ENCODE measurements at places on chromosomes 4 and X.

DNA sequence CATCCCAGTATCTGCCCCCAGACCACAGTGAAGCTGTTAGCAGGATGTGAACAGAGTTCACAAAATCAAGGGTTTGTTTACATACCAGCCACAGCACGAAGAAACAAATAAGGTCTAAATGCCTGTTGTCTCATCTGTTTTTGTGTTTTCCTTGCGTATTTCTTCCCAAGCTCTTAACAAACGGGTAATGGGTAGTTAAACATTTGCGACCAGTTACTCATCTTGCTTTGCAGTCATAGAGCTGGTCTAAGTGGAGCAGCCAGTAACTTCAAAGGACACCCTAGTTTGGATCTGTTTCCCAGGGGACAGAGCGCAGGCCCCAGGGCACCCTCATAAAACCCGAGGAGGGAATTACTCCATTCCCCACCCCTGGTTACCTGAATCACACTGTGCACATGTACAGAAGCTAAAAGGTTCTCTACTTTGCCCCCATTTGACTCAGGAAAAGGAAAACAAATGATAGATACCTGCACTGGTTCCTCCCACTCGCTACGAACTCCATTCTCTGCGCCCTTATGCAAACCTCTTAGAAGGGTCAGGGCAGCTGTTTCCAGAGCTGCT, 68.8 kb downstream of the MAML3 start:
- no peak for DNase-seq

- no peak for DNase-seq
Observed at GRCh38 chr4:2163311-2163821, 78.6 kb downstream of the HAUS3 start.

DNA sequence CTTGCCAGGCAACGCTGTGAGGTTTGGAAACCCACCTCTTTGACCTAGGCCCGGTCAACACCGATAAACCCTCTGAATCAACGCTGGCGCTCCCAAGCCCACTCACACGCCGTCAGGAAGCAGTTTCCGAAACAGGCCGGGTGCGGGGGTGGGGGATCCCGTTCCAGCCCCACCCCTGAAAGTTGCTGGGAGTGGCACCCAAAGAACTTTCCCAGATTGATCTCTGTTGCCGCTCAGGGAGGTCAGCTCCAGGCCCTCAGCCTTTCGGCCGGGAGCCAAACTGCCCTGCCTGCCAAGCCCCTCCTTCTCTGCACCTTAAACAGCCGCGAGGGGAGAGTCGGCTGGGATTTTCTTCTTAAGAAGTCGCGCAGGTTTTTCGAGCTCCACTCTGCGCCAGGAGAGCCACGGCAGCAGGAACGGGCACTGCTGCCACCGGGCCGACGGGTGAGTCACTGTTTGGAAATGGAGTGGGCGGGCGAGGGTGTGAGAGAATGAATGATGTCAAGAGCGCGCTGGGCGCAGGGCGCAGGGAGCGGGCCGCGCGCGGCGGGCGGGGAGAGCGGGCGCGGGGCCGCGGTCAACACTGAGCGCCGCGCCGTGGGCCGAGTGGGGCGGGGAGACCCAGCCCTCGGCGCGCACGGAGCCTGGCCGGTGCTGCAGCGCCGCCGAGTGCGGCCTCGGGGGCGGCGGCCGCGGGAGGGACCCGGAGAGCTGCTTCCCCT, at the start of gene SGMS2:
Gene SGMS2, plus strand, starts transcription at position 583 of the 722 bp plus-strand sequence. CDS start 70,622 bp downstream, outside the sequence.
- peak; percentile 41 for DNase-seq

GRCh38 chrX:86711531-86712180, 563.4 kb downstream of the DACH2 start:
- no peak for DNase-seq

GRCh38 chr4:181140037-181140603, 1103.1 kb upstream of the TENM3 start:
- DNase-seq: no peak

GRCh38 chr4:244471-244870, 60.8 kb downstream of the ZNF732 start:
- DNase-seq: no peak

DNA sequence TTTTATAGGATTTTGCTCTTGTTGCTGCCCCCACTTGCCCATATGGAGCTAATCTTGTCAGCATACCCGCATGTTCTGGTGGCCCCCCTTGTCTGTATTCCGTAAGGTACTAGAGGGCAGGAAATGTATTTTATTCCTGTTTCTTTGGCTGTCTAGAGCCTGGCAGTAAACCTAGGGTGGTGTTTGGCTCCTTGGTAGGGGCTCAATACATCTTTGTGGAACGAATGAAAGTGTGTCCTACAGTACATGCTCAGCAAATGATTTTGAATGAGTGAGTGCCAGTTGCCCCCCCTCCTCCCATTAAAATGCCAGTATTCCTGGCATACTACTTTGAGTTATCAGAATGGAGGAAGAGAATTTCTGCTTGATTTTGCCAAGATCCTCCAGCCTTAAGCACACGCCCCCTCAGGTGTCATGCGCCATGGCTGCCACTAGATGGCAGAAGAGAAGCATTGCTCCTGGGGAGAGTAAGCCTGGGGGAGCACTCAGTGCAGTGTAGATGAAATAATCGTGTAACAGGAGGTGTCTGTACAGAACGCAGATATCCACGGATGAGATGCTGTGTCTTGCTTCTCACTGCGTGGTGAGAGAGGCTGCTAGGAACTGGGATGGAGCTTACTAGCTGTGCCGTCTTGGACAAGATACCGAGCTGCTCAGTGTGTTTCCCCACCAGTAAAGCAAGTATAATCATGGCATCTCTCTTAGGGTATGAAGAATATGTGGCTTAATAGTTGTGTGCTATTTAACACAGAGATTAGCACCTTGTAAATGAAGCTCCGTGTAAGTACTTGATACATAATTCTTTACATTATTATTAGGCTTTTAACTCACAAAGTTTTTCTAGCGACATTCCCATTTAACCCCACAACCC, 17.2 kb upstream of the RNF212 start:
- DNase-seq: peak; percentile 22

DNA sequence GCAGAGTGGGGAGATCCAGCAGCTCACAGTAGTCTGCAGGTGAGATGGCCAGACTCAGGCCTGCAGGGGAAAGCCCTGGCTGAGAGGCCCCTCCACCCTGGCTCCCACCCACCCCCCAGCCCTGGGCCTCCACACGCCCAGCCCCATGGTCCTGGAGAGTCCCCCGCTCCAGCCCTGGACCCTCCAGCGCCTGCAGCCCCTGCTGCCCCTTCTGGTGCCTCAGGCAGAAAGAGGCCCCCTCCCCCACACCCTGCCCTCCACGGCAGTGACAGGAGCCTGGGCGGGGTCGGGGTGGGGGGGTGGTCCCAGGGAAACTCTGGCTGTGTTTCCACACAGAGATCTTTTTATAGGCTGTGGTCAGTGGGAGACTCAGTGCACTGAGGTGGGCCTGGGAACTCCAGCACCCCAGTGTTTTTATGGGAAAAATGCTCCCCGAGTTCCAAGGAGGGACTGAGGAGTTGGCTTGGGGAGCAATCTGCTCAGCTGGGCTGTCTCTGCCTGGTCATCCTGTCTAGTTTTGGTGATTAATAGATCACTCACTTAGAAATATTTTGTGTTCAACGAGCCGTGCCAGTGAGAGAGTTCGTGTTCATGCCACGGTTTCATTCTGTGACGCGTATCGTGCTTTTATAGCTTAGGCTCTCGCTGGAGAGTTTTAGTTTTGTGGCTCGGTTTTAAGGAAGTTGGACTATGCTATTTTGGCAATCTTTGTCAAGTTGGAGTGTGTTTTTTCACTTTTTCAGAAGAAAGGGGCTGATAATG, 53.1 kb upstream of the HGFAC start:
- DNase-seq: peak; percentile 68

- DNase-seq: no peak
Observed at GRCh38 chrX:77398330-77398954, 48.7 kb upstream of the FGF16 start.

- DNase-seq: no peak
Observed at GRCh38 chr4:10019521-10020051, 1.7 kb downstream of the SLC2A9 start.

- no peak for DNase-seq
Observed at GRCh38 chrX:78945186-78945912, at the start of gene P2RY10. Gene P2RY10, plus strand, starts transcription at chrX:78945391. Its CDS starts 15,130 bp downstream, at chrX:78960521.

DNA sequence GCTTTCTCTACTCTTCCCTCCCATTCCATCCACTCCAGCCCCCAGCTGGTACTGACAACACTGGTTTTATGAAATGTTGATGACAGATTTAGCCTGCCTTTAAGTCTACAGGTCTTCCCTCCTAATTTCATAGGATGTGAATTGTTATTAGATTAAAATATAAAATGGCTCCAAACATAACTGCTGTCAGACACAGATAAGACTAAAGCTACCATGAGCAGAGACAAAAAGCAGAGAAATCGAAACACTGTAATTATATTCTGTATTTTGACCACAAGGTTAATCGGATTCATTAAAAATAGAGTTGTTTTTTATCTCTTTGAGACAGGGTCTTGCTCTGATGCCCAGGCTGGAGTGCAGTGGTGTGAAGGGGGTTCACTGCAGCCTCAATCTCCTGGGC, 28.3 kb downstream of the SEC24D start:
- DNase-seq: no peak

GRCh38 chr4:119794681-119795080, 166.1 kb upstream of the PDE5A start:
- DNase-seq: no peak

DNA sequence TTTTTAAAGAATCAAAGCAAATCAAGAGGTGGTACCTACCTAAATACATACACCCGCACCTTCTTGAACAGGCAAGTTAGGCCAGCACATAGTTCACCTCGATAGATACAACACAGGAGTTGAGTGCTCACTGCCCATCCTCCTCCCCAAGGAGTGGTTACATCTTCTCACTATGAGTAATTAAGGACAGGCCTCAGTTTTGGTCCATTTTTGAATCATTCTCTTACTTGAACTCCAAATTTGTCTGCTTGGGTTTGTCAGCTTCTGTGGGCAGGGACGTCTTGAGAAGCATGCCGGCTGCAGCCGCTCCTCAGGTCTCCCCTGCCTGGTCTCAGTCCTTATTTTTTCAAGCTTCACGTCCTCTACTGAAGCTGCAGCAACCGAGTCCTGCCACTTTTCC, 190.6 kb upstream of the RBPJ start:
- no peak for DNase-seq

GRCh38 chr4:78520808-78521226, 30.8 kb upstream of the ANXA3 start:
- DNase-seq: peak; percentile 25

- DNase-seq: no peak
Observed at GRCh38 chr4:15325987-15326386, 101.8 kb upstream of the C1QTNF7 start.

- peak; percentile 17 for DNase-seq
Observed at GRCh38 chr4:72567821-72568675, 973 bp downstream of the ADAMTS3 start.

GRCh38 chrX:71923516-71923915, 12.9 kb downstream of the NHSL2 start:
- no peak for DNase-seq

- DNase-seq: no peak
Observed at GRCh38 chrX:26411045-26411444, 195.1 kb downstream of the MAGEB5 start.

DNA sequence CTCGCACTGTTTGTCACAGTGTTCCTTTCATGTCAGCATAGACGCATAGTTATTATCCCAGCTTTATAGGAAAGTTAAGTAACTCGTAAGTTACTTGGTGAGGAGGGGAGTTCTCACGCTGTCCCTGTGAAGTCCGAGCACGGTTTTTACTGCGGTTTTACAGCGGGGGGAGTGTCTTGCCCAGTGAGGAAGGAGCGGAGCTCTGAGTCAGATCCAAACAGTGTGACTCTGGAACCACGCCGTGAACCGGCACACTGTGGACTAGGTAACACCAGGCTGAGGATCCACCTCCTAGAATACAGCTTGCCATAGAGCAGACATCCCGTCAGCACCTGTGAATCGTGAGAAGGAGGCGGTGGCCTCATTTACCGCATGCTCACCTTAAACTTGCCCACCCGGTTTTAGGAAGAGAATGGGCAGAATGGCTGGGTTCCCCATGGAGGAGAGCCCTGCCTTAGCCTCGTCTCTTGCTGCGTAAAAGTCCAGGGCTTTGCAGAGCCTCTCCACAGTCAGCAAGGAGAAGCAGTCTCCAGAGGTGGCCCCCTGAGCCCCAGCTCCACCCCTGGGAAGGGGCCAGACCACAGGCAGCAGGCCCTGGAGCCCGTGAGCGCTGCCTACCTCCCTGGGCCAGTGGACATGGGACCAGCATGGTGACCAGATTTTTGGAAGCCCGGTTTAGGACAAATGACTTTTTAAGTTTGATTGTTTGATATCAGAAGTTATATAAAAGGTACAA, 40.2 kb upstream of the HGFAC start:
- DNase-seq: peak; percentile 19

- DNase-seq: peak; percentile 42
Observed at GRCh38 chr4:186948361-186949242, 224.9 kb upstream of the FAT1 start.

GRCh38 chrX:11606408-11606807, 59.3 kb downstream of the ARHGAP6 start:
- no peak for DNase-seq

DNA sequence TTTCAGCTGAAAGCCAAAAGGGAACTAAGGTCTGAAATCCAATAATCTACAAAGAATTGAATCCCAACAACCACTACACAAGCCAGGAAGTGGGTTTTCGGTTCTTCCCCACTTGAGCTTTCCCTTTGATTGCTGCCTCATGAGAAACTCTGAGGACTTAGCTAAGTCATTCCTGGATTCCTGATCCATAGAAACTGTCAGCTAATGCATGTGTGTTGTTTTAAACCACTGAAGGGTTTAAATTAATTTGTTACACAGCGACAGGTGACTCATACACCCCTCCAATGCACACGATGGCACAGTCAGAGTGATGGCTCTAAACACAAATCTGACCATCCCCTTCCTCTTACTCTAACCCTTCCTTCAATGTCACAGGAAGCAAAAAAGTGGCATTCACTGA, 282.9 kb downstream of the RAB28 start:
- DNase-seq: no peak

DNA sequence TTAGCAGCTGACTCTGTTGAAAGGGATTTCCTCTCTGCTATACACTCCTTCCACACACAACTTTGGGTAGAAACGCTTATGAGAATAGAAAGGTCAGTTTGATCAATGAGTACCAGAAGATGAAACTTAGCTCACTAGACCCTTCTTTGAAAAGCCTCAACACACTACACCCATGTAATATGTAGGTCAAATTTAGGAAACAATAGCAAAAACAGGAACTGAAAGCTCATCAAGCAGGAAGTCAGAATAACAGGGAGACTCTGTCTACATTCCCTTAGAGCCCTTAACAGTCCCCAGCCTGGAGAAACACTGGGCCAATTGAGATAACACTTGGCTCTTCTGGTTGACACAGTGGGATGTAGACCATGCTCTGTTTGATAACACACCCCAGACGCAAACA, 30.7 kb downstream of the SRPX2 start:
- DNase-seq: no peak

GRCh38 chr4:1055721-1056590, 44.5 kb downstream of the FGFRL1 start:
- no peak for DNase-seq

- no peak for DNase-seq
Observed at GRCh38 chr4:77669946-77670590, 64.4 kb downstream of the CXCL13 start.

DNA sequence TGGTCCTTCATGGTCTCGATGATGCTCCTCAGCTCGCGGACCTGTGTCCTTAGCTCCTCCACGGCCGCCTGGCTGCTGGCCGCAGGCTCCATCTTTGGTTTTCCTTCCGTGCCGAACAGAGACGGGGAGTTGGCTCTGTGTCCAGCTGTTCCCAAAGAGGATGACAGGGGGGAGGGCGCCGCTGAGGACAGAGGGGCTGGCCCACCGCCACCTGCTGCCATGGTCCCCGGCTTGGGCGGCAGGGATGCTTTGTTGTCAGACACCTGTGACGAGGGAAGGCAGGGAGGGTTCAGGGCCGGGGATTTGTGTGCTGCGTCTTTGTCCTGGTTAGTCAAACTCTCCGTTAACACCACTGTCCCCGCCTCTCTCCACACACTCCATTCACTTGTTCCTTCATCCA, 26.6 kb upstream of the MAP3K15 start:
- DNase-seq: no peak
